ENCODE measurements at places on chromosomes 11 and 22. TPM values are rescaled to one million over a fixed set of nuclear protein-coding genes. Genes with fewer than 3 reads are reported as not detected.

Gene KCNQ1OT1
- total RNA-seq, result 0.04 TPM

Gene ZPR1
- 57.4 TPM for total RNA-seq

Gene VPREB1
- total RNA-seq, result not detected

Gene YWHAH
- total RNA-seq, result 147 TPM

Gene GLB1L3
- total RNA-seq, result not detected

Gene SDHD
- 89.6 TPM for total RNA-seq

Gene SCGB2A2
- total RNA-seq, result not detected

Gene NLRP14
- total RNA-seq, result not detected

Gene ABCC8
- total RNA-seq, result 11.8 TPM

Gene TCN2
- total RNA-seq, result 4.7 TPM

Gene OPCML
- not detected for total RNA-seq

Gene TNNI2
- total RNA-seq, result 0.29 TPM

Gene RPS6KA4
- total RNA-seq, result 50.3 TPM

Gene KRTAP5-2
- total RNA-seq, result not detected

Gene SYT12
- 19.0 TPM for total RNA-seq

Gene TMEM86A
- total RNA-seq, result 0.27 TPM

Gene TECTA
- total RNA-seq, result 0.08 TPM

Gene PTPRCAP
- 0.34 TPM for total RNA-seq

Gene EFEMP2
- 0.98 TPM for total RNA-seq

Gene TEX12
- not detected for total RNA-seq
